ENCODE measurements at places on chromosomes 2 and 18. TPM values are rescaled to one million over a fixed set of nuclear protein-coding genes. Genes with fewer than 3 reads are reported as not detected.

CFC1 gene
- total RNA-seq, result not detected

CLEC4F gene
- total RNA-seq, result not detected

VAMP5 gene
- total RNA-seq, result 2.5 TPM

DNA sequence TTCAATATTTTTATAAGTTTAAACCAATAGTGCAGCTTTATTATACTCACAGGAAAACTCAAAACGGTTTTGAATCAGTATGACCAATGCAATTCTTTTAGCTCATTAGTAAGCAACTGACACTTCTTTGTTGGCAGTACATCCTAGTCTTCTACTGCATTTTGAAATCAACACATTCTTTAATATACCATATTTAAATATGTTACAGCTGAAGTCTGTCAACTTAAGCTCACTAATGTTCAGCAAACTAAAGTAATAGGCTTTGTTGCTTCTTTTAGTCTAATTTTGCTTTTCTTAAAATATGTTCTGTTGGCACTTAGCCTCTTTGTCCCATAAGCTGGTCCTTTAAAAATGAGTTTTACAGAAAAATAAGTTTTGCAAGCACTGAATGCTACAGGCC is 55.4 kb upstream of the CCBE1 start:
- no peak overlapping the region for H3K27ac ChIP-seq
- no peaks in the 10 kb centered on the region for H3K36me3 ChIP-seq
- H3K4me3 ChIP-seq, result no peak overlapping the region
- no peak for DNase-seq

CPO gene
- total RNA-seq, result not detected

TMEM247 gene
- not detected for total RNA-seq

RGPD4 gene
- total RNA-seq, result 0.23 TPM

HOXD12 gene
- total RNA-seq, result 0.27 TPM

DNA sequence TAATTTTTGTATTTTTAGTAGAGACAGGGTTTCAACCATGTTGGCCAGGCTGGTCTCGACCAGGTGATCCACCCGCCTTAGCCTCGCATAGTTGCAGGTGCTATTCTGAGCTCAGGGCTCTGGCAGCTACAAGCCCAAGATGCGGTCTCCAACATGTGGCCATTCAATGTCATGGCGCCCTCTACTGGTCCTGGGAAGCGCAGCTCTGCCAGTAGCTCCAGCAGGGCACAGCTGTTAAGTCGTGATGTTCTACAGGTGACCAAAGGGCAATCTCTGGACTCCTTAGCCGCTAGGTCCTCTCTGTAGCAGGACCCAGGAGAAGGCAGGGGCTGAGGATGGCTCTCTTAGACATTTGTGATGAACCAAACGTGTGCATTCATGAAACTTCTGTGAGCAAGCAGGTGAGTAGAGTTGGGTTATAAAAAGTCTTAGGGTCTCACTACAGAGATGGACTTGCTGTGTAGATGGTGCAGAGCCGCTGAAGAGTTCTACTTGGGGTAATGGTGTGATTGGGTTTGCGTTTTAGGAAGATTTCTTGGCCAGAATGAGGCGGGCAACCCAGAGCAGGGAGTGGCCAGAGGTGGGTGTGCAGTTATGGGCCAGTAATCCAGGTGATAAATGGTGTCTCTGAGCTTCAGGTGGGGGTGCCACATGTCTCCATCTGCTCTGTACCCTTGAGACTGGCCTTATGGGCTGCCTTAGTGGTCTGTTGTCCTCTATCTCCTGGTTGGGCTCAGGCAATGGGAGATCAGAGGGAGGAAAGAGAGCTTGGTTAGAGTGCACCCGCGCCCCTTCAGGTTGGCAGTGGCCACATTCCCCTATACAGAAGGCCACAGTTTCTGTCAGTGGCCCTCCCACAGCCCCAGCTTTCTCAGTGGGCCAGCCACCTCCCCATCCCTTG is 31.0 kb downstream of the IL37 start:
- DNase-seq, result peak; percentile 67
- H3K36me3 ChIP-seq, result no peaks in the 10 kb centered on the region
- H3K27me3 ChIP-seq, result peaks cover 31% of the 10 kb centered on the region
- no peak overlapping the region for H3K4me3 ChIP-seq
- H3K27ac ChIP-seq, result no peak overlapping the region

DNA sequence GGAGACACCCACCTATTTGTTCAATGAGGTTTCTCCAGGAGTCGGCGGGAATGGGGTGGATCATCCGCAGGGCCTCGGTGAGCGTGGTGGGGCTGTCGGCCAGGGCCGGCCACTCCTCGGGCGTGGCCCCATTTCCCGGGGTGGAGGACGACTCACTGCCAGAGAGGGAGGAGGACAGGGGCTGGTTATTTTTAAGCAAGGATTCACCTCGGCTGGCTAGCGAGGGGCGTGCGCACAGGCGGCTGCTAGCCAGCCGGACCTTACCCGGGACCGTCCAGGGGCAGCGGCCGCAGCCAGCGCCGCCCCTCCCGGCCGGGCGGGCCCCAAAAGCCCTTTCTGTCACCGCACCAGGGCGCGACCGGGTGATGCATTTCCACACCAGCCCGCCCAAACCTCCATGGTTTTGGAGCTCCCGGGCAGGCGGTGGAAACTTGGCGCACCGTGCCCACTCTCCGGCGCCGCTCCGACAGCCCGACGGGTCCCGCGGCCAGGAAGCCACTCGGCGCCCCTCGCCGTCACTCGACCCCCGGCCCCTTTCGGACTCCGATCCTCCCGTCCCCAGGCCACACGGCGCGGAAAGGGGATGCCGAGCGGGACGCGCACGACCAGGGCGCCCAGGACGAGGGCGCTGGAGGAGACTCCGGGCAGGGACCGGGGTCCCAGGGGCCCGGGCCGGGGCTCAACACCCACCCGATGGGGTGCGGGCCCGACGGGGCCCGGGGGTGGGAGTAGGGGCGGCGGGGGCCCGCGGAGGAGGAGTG is 57.1 kb downstream of the SNORC start:
- H3K27ac ChIP-seq, result no peak overlapping the region
- peaks cover 9% of the 10 kb centered on the region for H3K4me1 ChIP-seq
- no peak for DNase-seq
- H3K27me3 ChIP-seq, result peaks cover 78% of the 10 kb centered on the region

DNA sequence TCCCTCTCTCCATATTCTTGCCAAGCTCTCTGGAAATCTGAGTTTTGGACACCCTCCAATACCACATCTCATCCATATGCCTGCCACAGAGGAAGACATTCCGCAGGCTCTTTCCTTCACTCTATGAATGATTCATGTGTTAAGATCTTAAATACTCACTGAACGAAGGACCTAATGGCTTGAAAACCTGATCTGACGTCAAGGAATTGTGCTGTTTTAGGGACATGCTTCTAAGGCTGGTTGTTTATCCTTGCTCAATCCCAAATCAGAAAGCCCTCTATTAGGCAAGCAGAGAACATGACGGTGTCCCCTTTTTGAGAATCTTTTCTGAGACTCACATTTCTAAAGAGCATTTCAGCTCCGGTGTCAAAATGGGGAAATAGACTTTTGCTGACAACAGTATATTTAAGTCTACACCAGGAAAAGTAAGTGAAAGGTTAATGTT is 83.7 kb upstream of the GALNT5 start:
- H3K4me3 ChIP-seq, result no peak overlapping the region
- H3K4me1 ChIP-seq, result peaks cover 11% of the 10 kb centered on the region
- no peak for DNase-seq
- peak overlapping the region; percentile 9 for H3K27ac ChIP-seq
- no peaks in the 10 kb centered on the region for H3K36me3 ChIP-seq
- H3K27me3 ChIP-seq, result no peaks in the 10 kb centered on the region

GRCh38 chr2:232438951-232439757 is 16.8 kb upstream of the ALPI start:
- H3K36me3 ChIP-seq, result no peaks in the 10 kb centered on the region
- H3K4me1 ChIP-seq, result peaks cover 3% of the 10 kb centered on the region
- DNase-seq, result no peak
- H3K4me3 ChIP-seq, result no peak overlapping the region
- H3K27me3 ChIP-seq, result peaks cover 10% of the 10 kb centered on the region
- no peak overlapping the region for H3K27ac ChIP-seq

DNA sequence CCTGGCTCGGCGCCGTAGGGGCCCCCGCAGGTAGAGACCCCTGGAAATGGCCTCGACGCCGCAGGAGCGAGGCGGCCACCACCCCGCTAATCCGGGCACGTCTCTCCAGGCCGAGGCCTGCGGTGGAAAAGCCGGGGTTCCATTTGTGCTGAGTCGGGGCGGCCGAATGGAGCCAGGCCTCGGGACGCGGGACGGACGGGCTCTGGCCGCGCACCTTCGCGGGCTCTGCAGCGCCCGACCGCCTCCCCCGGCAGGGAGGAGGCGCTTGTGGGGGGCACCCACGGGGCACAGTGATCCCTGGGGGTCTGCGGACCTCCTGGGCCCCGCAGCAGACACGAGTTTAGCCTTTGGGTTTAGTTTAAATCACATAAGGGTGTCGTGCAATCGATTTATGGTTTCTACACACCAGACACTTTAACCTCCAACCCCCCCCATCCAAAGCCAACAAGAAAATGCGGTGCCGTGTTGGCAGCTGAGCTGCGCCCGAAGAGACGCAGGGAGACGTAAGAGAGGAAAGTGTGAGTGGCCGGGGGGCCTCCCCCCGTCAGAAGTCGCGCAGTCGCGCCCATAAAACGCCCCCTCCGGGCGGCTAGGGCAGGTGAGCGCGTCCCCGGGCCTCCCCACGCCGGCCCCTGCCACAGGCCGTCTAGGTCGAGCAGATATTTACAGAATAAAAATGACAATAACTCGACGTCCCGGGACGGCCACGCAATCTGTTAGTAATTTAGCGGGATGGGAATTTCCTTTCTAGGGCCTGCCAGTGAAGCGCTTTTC is 1.0 kb upstream of the NFATC1 start:
- no peak for DNase-seq
- H3K36me3 ChIP-seq, result no peaks in the 10 kb centered on the region
- peaks cover 78% of the 10 kb centered on the region for H3K27me3 ChIP-seq
- H3K4me3 ChIP-seq, result peak overlapping the region; percentile 47
- H3K4me1 ChIP-seq, result peaks cover 15% of the 10 kb centered on the region

COBLL1 gene
- 110 TPM for total RNA-seq

- no peak overlapping the region for H3K4me3 ChIP-seq
- H3K36me3 ChIP-seq, result peaks cover 2% of the 10 kb centered on the region
- no peak for DNase-seq
- H3K4me1 ChIP-seq, result peaks cover 10% of the 10 kb centered on the region
- H3K27ac ChIP-seq, result no peak overlapping the region
Measured at GRCh38 chr2:109185338-109185737, 56.3 kb downstream of the SH3RF3 start.

DNA sequence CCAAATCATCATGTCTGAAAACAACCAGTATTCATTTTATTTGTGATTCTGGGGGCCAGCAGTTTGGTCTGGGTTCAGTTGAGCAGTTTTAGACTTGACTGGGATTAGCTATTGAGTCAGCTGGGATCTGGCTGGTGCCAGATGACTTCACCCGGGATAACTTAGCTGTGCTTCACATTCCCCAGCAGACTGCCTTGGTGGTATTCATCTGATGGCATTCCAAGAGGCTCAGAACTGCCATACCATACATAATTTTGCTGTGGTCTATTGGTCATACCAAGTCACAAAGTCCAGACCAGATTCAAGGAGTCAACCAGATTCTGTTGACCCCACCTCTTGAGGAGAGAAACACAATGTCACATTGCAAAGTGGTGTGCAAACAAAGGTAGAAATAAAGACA is 7.8 kb upstream of the FSHR start:
- DNase-seq, result no peak
- H3K27ac ChIP-seq, result no peak overlapping the region
- no peak overlapping the region for H3K4me3 ChIP-seq

UPP2 gene
- not detected for total RNA-seq

GRCh38 chr2:64840426-64840881 is 148.7 kb upstream of the SLC1A4 start:
- no peaks in the 10 kb centered on the region for H3K36me3 ChIP-seq
- no peak for DNase-seq
- no peaks in the 10 kb centered on the region for H3K4me1 ChIP-seq
- no peak overlapping the region for H3K27ac ChIP-seq
- no peaks in the 10 kb centered on the region for H3K27me3 ChIP-seq

CCDC68 gene
- not detected for total RNA-seq

CYP20A1 gene
- 20.0 TPM for total RNA-seq

OST4 gene
- 257 TPM for total RNA-seq

ESPNL gene
- 0.38 TPM for total RNA-seq

UGT1A3 gene
- not detected for total RNA-seq

GRCh38 chr18:26686532-26686931 is 138.2 kb upstream of the KCTD1 start:
- no peak overlapping the region for H3K4me3 ChIP-seq
- H3K27me3 ChIP-seq, result no peaks in the 10 kb centered on the region
- DNase-seq, result no peak
- peak overlapping the region; percentile 79 for H3K27ac ChIP-seq
- H3K36me3 ChIP-seq, result peaks cover 1% of the 10 kb centered on the region

- DNase-seq, result peak; percentile 27
- no peak overlapping the region for H3K27ac ChIP-seq
- no peaks in the 10 kb centered on the region for H3K27me3 ChIP-seq
- H3K4me3 ChIP-seq, result no peak overlapping the region
- no peaks in the 10 kb centered on the region for H3K36me3 ChIP-seq
Measured at GRCh38 chr2:128545829-128546228, 227.2 kb upstream of the HS6ST1 start.

LAMA1 gene
- total RNA-seq, result 99.8 TPM

CNDP1 gene
- 0.75 TPM for total RNA-seq

OSR1 gene
- 26.0 TPM for total RNA-seq

DNA sequence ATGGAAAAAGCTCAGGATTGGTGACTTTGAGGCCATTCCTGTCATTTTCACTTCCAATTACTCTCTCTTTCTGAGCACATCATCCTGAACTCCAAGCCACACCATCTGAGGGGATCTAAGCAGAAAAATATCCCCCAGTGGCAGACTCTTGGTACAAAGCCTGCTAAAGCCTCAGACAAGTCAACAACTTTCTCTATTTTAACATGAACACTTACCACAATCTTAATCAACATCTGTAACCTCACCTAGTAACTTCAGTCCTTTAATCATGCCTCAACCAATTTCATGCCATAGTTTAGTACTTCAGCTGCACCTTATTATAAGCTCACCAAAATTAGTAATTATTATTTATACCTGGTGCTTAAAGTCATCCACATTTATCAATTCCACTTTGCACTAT is 128.9 kb downstream of the DTNB start:
- H3K27ac ChIP-seq, result no peak overlapping the region
- H3K27me3 ChIP-seq, result no peaks in the 10 kb centered on the region
- peaks cover 9% of the 10 kb centered on the region for H3K4me1 ChIP-seq
- no peak for DNase-seq
- no peak overlapping the region for H3K4me3 ChIP-seq

Measured in mesothelial cell of epicardium (in vitro differentiated cells).